Lower lobe of right lung (tissue), 2 donors: ENCODE measurements at places on chromosomes 11 and 22. TPM values are rescaled to one million over a fixed set of nuclear protein-coding genes. Genes with fewer than 3 reads are reported as not detected.

DNA sequence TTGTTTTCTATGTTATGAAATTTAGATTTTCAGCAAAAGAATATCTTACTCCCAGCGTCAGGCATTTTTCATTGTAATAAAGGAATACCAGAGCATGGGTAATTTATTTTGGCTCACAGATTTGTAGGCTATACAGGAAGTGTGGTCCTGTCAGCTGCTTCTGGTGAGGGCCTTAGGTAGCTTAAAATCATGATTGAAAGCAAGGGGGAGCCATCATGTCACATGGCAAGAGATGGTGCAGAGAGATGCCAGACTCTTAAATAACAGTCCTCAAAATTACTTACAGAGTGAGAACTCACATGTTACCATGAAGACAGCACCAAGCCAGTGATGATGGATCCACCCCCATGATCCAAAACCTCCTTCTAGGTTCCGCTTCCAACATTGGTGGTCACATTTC is 825.0 kb upstream of the CHORDC1 start:
- H3K4me1 ChIP-seq = no peaks in the 10 kb centered on the region
- H3K36me3 ChIP-seq = no peaks in the 10 kb centered on the region

DNA sequence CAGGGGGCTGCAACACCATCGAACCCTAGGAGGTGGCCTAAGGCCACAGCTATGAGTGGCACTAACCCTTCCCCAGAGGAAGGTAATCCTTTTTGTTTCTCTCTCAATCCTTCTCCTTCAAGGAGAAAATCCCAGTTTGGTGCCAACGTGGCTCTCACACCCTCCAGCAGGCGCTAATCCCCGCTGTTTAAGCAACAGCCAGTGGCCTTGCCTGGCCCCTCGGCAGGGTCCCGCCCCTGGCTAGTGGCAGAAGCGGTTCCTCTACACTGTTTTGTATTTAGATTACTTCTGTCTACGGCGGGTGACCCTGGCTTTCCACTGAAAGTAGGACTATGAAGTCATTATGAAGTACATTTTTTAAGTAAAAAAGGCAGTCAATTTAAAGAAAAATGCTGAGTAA is 15.5 kb downstream of the GNAZ start:
- H3K36me3 ChIP-seq = no peaks in the 10 kb centered on the region
- H3K27ac ChIP-seq = no peak overlapping the region
- H3K4me1 ChIP-seq = no peaks in the 10 kb centered on the region
- no peak for DNase-seq

DNA sequence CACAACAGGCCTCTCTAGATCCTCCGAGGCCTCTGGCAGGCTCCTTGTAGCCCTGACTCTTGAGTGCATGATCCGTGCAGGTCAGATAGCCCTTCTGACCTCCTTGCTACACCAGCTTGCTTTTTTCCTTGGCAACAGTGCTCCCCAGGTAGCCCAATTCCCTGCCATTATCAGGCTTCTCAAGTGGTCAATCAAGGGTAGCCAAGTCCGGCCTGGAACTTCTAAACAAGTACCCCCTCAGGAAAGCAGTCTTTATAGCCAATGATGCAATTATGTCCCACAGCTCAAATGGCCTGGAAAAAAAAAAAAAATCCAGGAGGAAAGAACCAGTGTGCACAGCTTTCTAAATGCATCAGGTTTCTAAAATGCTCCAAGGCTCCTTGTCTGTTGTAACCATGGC is 59.8 kb downstream of the TENM4 start:
- no peaks in the 10 kb centered on the region for H3K27me3 ChIP-seq
- H3K27ac ChIP-seq = no peak overlapping the region
- H3K4me3 ChIP-seq = no peak overlapping the region
- no peaks in the 10 kb centered on the region for H3K36me3 ChIP-seq
- no peaks in the 10 kb centered on the region for H3K4me1 ChIP-seq

DNA sequence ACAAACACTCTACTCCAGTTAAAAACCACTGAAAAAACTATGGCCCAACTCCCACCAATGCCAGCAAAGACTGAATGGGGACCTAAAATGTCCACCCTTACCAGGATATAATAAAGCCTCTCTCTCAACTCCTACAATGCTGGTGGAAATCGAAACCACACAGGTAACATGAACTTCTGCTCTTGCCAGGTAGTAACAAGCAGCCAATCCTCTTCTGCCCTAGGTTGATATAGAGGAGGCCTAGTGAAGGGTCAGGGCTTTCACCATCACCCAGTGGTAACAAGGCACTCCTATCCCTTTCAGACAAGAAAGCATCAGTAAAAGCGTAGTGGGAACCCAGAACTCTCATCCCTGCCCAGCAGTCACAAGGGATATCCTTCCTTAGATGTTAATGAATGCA is 22.6 kb downstream of the DCUN1D5 start:
- peaks cover 11% of the 10 kb centered on the region for H3K4me1 ChIP-seq
- H3K27me3 ChIP-seq = no peaks in the 10 kb centered on the region
- H3K36me3 ChIP-seq = peaks cover 19% of the 10 kb centered on the region
- H3K27ac ChIP-seq = no peak overlapping the region
- no peak for DNase-seq
- no peak overlapping the region for H3K4me3 ChIP-seq

GRCh38 chr11:131561501-131561900 is 191.1 kb downstream of the NTM start:
- H3K27me3 ChIP-seq = no peaks in the 10 kb centered on the region
- H3K27ac ChIP-seq = no peak overlapping the region
- no peak overlapping the region for H3K4me3 ChIP-seq
- no peaks in the 10 kb centered on the region for H3K36me3 ChIP-seq

OR52E8 gene
- not detected for total RNA-seq

GRCh38 chr11:37115963-37116362 is 517.9 kb upstream of the RAG2 start:
- H3K27ac ChIP-seq = no peak overlapping the region
- H3K36me3 ChIP-seq = no peaks in the 10 kb centered on the region
- H3K4me1 ChIP-seq = no peaks in the 10 kb centered on the region
- DNase-seq = no peak
- H3K27me3 ChIP-seq = no peaks in the 10 kb centered on the region

DNA sequence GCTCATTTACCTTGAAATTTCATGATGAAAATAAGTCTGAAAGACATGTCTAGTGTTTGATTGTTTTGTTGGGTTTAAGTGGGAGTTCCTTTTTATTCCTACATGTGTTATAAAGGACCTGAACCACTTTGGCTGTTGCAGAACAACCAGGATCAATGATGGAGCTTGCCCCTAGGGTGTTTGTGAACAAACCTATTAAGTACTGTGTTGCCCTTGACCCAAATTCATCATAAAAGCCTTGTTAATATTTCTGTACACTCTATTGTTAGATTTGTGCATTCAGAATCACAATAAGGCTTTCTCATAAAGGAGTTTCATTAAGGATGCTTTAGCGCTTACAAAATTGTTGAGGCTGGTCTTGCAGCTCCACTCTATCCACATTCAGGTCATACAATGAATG is 452.6 kb downstream of the NELL1 start:
- H3K27ac ChIP-seq = no peak overlapping the region
- no peaks in the 10 kb centered on the region for H3K4me1 ChIP-seq
- no peak for DNase-seq
- no peak overlapping the region for H3K4me3 ChIP-seq
- no peaks in the 10 kb centered on the region for H3K36me3 ChIP-seq
- no peaks in the 10 kb centered on the region for H3K27me3 ChIP-seq
